Myocyte (in vitro differentiated cells): ENCODE measurements at places on chromosomes 1 and 21.

DNA sequence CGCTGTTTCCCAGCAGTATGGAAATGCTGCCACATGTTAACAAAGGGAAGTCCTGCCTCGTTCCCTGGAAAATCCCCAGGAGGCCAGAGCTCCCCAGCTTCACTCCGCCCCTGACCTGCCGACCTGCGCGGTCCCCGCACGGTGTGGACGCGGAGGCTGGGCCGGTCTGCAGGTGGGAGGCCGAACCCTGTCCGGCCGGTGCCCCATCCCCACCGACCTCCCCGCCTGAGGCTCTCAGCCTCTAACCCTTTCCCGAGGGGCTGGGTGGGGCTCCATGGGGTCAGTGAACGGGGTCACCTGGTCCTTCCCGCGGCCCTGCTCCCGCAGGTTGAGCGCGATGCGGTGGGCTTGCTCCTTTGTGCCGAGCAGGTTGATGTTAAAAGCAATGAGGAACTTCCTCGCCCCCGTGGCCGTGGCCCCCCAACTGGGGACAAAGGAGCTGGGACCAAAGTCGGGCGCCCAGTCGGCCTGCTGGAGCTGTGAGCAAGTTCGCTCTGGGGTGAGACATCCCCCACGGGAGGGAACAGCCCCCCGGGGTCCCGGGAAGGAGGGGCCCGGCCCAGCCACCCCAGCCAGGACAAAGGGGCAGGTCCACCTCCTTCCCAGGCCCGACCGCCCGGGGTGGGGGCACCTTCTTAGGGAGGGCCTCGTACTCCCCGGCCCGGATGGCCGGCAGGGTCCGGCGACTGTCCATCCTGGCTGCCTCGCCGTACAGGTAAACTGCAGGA is 4.0 kb downstream of the FTCD start:
- no peak for DNase-seq

DNA sequence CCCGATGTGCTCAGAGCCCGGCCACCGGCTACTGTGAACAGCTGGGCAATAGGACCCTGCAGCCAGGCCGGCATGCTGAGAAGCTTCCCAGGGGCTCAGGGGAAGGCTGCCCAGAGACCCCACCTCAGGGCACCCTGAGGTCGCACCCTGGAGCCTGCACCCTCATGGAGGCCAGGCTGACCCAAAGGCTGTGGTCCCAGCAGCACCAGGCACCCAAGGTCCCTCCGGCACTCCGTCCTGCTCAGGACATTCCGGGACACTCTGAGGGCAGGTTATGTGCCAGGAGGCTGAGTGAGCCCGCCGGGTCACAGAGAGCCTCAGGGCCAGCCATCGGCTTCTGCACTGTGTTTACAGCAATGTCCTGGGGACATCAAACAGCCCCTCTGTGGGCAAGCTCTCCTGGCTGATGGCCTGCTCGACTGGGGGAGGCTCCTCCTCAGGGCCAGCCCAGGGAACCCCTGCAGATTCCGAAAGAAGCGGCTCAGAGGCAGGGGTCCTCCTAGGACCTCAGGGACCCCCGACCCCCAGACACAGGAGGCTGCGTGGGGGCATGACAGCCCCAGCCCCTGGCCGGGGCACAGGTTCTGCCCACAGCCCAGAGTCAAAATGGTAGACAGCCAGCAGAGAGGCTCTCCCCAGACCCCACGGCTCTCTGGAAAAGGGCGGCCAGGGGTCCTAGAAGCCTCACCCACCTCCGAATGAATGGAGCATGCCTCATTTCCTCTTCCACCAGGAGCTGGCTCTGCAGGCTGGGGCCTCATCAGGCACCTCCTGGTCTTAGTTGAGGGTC is 8.2 kb downstream of the SLC19A1 start:
- DNase-seq, result no peak

DNA sequence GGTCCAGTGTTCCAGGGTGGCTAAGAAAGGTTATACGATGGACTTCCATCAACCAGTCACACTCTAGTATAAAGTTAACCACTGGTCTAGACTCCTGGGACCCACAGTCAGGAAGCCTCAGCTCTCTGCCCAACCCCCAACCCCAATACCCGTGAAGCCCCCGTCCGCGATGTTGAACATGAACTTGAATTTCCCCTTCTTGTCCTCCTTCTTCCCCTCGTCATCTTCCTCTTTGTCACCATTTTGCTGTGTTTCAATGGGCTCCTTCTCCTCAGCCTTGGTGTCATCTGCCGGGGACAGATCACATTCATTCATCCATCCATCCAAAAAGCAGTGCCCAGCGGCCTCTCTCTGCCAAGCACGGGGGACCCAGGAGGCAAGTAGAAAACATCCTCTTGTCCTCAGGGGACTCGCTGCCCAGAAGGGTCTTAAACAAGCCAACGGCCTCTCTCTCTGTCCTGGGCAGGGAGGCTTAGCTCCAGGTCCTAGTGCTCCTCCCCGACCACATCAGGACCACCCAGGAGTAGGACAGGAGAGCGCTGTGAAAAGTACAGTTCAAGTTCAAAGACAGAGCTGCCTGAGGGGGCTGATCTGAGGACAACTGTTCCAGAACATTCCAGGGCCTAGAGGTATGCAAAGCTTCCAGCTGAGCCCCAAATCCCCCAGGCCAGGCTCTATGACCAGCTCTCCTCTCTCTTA is 66.5 kb downstream of the KCNAB2 start:
- DNase-seq, result no peak

DNA sequence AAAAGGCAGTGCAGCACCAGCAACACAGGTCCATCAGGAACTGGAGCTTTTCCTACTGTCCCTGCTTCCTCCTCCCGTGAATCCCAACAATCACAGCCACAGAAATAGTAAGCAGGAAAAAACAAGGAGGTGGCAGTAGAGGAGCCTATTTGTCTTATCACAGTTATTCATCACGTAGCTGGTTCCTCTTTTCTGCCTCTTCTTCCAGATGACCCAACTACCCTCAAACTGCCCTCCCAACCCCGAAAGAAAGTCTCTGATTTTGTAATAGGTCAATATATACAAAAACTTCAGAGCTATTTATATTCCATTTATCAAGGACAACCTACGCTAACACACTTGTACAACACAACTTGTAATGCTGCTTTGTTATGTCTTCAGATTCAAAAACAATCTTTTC is 21.4 kb downstream of the GNB1 start:
- no peak for DNase-seq
